ENCODE measurements at places on chromosomes 7 and 10. TPM values are rescaled to one million over a fixed set of nuclear protein-coding genes. Genes with fewer than 3 reads are reported as not detected.

GRCh38 chr7:92715963-92716362, 120.4 kb downstream of the CDK6 start:
- H3K27ac ChIP-seq = no peak overlapping the region
- DNase-seq = no peak
- H3K36me3 ChIP-seq = no peaks in the 10 kb centered on the region

GRCh38 chr7:2708041-2708440, 20.0 kb downstream of the AMZ1 start:
- no peak overlapping the region for H3K4me3 ChIP-seq
- H3K27ac ChIP-seq = no peak overlapping the region
- no peaks in the 10 kb centered on the region for H3K27me3 ChIP-seq
- H3K4me1 ChIP-seq = no peaks in the 10 kb centered on the region

DNA sequence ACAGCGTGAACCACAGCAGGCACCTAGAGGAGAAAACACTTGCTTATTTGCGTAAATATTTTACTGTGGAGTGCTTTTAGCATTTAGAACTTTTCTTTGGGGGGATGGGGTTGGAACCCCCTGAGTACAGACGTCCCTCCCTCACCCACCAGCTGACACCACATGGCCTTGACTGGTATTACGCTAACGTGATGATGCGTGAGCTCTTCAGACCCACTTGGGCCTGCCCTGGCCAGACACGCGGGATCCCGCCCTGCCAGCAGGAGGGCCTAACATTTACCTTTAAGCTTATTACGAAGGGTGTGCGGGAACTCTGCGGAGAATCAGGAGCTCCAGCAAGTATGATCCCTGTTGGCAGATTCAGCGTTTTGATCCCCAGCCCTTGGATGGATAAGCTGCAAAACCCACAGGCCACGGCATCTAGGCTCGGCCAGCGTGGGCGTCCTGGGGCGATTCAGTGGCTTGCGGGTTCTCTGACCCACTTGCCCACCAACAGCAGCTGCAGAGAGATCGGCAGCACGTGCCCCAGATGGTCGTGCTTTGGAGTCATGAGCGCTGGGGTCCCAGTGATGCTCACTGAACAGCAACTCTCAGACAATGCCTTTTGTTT, 545.5 kb upstream of the FOXK1 start:
- no peaks in the 10 kb centered on the region for H3K27me3 ChIP-seq
- no peak overlapping the region for H3K27ac ChIP-seq
- H3K4me3 ChIP-seq = no peak overlapping the region
- no peak for DNase-seq

Gene SORBS1
- 116 TPM for total RNA-seq

All from vagina (tissue), 2 donors.